Stimulated activated CD4-positive, alpha-beta T cell treated with anti-CD3 and anti-CD28 coated beads, Interleukin-4, amount 100 ng/mL, for 24 hours (primary cell): ENCODE measurements at places on chromosomes 16 and 17.

DNA sequence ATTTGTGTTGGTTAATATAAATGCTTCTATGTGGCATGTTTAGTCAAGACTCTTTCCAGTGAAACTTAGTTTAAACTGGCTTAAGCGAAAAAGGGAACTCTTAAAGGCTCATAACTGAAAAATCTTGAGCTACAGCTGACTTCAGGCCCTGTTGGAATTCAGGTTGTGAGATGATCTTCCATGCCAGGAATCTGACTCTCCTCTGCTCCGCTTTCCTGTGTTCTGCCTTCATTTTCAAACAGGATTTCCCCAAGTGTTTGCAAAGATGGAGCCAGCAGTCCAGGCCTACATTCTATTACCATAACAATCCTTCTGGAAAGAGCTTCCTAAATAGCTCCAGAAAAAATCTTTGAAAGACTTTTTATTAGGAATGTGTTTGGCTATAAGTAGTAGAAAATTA lies 134.9 kb downstream of the NLK start:
- DNase-seq = no peak

- DNase-seq = no peak
Measured at GRCh38 chr16:917591-918061, 53.2 kb downstream of the LMF1 start.

GRCh38 chr16:89357055-89357816 lies 133.1 kb downstream of the ANKRD11 start:
- peak; percentile 73 for DNase-seq

DNA sequence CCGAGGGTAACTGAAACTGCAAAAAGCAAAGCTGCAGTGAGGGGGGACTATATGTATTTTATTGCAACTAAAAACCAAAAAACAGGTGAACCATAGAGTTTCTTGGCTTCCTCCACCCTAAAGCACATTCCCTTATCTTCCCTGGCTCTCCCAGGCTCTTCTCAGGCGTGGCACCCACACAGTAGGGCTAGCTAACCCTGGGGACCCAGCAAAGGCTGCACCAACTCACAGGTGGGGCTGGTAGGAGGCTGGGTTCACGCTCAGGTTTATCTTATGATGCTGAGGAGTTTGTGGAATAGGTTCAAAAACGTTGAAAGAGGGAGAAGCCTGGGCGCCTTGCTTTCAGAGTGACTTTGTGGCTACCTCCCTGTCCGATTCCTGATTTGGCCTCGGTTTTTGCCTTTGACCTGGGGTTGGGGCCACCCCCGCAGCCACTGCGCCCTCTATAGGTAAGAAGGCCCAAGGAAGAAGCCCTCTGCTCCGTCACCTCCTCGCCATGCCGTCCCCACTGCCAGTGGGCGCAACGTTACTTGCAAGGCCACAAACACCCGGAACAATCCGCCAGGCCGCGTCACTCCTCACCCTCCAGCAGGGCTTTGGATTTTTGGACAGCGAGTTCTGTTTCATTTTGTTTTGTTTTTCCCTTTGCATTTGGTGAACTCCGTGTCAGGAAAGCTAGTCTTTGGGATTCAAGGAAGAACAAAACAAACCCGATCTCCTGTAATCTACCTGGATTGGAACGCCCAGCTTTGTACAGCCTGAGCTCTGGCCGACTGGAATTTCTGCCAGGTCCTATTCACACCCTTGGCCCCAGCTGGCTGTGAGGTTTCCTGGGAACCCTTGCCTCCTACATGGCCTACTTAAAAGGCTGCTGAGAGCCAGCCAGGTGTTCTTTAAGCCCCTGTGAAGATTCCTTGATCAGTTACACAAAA lies 60.8 kb downstream of the TBC1D16 start:
- DNase-seq = no peak

- no peak for DNase-seq
Measured at GRCh38 chr16:89883346-89884040, 10.1 kb downstream of the TCF25 start.

GRCh38 chr16:2816751-2817339 lies at the start of gene PRSS21:
TSS of gene PRSS21 (plus strand) at chr16:2817237. CDS start at chr16:2817269, 32 bp downstream.
- peak; percentile 22 for DNase-seq

DNA sequence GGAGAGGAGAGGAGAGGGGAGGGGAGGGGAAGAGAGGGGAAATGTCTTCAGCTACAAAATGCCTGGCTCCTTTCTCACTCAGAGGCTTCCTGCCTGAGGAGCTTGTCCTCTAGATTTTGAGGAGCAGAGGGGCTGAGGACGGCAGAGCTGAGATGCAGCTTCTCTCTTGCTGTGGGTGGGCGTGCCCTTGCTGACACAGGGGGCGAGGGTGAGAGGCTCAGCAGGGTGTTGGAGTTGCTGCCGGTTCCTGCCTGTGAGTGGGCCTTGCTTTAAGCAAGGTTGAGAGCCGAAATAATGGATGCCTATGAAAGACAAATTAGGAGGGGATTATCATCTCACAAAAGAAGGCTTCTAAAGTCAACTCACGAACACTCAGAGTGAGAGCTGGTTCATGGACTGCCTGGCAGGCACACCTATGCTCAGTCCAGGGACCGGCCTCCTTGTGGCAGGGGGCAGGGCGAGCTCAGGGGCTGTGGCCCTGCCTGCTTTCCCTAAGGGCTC lies 215.6 kb downstream of the MSI2 start:
- no peak for DNase-seq

GRCh38 chr17:48909783-48910182 lies 1.6 kb downstream of the UBE2Z start:
- no peak for DNase-seq

DNA sequence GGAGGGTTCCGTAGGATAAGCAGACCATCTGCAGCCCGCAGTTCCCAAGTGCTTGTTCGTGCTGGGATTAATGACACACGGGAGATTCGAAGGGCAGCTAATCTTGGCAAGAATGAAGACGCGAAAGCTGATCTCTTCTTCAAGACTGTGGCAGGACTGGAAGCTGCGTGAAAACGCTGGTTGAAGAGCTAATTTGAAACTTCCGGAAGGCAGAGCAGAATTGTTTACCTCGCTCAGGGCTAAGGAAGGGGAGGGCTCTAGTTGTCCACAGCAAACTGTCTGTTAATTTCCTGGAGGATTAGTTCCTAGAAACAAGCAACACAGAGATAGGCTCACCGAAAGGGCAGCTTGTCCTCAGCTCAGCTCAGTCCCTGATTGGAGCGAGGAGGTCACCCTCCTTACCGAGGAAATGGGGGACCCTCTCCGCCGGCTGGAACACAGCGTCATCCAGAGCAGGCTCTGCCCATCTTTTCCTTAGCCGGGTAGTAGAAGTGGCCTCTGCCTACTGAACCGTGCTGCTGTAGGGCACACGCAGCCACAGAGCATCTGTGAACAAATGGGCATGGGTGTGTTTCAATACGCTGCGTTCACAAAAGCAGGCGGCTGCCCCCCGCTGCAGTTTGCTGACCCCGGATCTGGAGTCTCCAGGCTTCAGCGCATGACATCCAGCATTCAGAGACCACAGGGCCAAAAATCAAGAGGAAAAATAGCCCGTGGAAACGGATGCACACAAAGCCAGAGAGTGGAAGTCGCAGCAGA lies 16.7 kb upstream of the BAIAP2 start:
- no peak for DNase-seq

GRCh38 chr16:47143677-47144558 lies at the start of gene NETO2:
TSS of gene NETO2 (minus strand) at chr16:47143945. CDS start at chr16:47143612, 333 bp downstream.
- peak; percentile 53 for DNase-seq

DNA sequence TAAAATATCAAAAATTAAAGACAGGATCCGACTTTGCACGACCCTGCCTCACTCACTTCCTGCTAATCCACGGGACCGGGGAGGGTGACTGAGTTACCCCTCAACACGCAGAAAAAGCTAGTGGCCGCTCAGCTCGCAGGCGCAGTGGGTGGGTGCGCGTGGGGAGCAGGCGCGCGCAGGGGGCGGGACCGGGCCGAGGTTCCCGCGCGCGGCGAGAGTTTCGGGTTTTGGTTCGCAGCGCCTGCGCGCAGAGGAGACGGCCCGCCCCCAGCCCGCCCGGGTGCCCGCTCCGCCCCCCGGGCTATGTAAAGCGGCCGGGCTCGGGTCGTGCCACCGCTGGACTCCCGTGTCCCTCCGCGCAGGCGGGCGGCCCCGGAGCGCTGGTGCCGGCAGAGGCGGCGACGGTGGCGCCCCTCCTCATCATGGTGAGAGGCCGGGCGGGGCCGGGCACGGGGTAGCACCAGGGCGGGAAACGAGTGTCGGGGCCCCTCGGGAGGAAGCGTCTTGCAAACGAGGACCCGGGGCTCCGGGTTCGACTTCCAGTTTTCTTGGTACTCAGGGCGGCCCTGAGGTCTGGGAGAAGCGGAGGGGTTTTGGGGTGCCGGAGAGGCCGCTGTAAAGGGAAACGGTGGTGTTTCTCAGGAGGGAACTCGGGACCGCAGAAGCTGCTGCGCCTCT lies at the start of gene CNP:
CNP (plus strand) TSS at position 333 of the 678 bp plus-strand sequence; CDS start at position 423, 90 bp downstream.
- DNase-seq = peak; percentile 90

DNA sequence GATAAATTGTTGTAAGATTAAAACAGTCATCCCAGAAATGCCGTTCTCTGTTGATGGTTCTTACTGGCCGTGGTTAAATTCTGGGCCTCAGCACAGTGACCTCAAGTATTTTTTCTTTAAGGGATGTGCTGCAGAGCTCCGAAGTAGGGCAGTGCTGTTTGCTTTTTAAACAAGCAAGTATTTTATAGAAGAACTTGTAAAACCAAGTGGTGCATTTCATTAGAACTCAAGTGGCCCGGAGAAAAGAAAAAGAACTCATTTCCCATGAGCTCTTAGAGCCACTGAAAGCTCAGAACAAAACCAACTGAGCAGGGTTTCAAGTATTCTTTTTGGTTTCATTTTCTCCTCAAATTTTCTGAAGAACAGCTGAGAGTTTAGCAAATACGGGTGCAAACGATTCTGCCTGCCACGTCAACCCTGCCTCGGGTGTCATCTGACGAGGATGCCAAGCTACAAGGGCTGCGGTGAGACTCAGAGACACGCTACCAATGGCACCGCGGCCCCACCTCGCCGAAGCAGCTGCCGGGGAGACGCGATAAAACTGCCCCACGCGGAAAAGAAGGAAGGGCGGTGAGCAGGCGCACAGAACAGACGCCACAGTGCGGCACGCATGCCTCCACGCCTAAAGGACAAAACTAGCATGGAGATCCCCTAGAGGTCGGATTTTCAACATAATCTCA lies 6.3 kb downstream of the LMF1 start:
- DNase-seq = peak; percentile 81

- DNase-seq = no peak
Measured at GRCh38 chr17:57889892-57890856, 40.3 kb upstream of the MRPS23 start.

DNA sequence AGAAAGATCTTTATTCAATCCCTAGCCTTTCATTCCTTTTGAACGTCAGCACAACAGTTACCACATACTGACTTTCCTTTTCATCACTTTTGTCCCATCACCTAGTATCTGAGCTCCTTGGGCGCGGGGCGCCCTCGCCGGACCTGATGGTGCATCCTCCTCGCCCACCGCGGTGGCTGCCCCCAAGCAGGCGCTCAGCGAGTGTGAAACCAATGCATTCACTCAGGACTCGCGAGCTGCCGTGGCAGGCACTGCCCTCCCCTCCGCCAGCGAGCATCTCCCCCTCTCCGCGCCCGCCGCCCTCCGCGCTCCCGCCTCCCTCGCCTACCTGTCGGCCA lies 756 bp downstream of the KLHL11 start:
- DNase-seq = no peak

DNA sequence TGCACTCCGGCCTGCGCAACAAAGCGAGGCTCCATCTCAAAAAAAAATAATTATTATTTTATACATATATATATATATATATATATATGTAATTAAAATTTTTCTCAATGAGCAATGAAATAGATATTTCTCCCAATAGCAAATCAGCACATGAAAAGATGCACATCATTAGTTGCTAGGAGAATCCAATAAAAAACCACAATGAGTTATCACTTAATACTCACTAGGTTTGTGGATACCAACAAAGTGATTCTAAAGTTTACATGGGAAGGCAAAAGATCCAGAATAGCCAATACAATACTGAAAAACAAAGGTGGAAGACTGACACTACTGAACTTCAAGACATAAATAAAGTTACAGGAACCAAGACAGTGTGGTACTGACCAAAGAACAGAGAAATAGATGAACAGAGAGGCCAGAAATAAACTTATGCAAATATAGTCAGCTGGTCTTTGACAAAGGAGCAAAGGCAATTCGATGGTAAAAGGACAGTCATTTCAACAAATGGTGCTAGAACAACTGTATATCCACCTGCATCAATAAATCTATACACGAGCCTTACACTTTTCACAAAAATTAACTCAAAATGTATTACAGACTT lies 13.6 kb downstream of the SMG6 start:
- DNase-seq = no peak

GRCh38 chr17:49061524-49061943 lies 64.3 kb downstream of the IGF2BP1 start:
- DNase-seq = no peak

DNA sequence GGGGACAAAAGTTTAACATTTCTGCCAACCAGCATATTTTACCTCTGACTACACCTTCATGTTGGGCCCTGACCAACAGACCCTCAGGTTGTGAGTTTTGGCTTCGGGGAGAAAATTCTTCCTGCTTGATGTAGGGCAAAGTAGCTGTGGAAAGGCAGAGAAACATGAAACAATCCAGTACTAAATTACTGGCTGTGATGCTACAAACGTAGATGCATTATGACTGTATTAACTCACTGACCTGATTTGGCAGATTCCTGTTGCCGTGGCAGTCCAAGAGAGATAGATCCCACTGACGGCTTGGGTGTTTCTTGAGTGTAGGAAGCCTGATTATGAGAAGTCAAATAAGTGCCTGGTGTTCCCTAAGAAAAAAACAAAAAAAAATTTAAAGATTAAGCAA lies 80.7 kb downstream of the TTC19 start:
- DNase-seq = no peak

GRCh38 chr17:43396491-43397060 lies 2.2 kb upstream of the ARL4D start:
- DNase-seq = no peak

DNA sequence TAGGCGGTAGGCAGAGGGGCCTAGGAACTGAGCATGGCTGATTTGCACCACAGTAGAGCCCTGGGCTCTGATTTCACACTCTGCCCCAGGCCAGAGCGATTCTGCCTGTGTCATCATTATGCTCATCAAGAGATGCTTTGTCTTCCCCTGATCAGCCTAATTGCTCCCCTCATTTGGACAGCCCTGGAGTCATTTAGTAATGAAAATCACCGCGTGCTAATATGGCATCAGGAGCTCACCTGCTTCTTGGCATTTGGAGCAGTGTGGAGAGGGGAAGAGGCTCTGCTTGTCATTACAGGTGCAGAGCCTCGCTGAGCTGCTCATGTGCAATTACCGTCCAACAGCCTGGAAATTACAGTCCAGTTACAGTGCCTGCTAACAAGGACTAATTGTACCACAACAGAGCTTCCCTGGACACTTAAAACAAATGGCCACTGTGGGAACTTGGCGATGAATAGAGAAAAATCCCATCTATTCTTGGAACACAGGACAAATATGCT lies 157.1 kb upstream of the WSCD1 start:
- no peak for DNase-seq
